ENCODE measurements at places on chromosomes 3 and 15. TPM values are rescaled to one million over a fixed set of nuclear protein-coding genes. Genes with fewer than 3 reads are reported as not detected.
A peak's percentile ranks its signal among the peaks of the same experiment; 100 is the strongest.

DNA sequence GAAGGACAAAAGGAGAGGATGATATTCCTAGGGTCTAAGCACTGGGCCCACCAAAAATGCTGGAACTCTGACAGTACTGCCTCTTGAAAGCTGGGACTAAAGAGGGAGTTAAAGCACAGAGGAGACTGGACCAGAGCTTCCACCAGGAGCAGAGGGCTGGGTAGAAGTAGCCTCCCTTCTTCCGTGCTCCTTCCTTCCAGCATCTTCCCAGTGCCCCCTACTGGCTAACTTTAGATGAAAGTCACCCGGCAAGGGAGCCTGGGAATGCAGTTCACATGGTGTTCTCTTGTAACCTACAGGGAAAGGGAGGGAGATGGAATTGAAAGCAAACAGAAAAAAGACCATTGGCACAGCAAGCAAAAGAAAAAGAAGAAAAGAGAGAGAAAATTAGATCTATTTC lies 106.1 kb upstream of the COL8A1 start:
- H3K4me1 ChIP-seq = no peaks in the 10 kb centered on the region
- no peak overlapping the region for H3K27ac ChIP-seq
- no peaks in the 10 kb centered on the region for H3K36me3 ChIP-seq
- H3K4me3 ChIP-seq = no peak overlapping the region
- peak; percentile 73 for DNase-seq

Gene CLEC3B
- total RNA-seq = not detected

GRCh38 chr3:17013571-17013970 lies 128.8 kb downstream of the PLCL2 start:
- DNase-seq = no peak
- H3K4me1 ChIP-seq = no peaks in the 10 kb centered on the region
- H3K4me3 ChIP-seq = no peak overlapping the region

Gene CHRM5
- total RNA-seq = not detected

- no peak overlapping the region for H3K4me3 ChIP-seq
- DNase-seq = no peak
- H3K27ac ChIP-seq = no peak overlapping the region
- no peaks in the 10 kb centered on the region for H3K4me1 ChIP-seq
- no peaks in the 10 kb centered on the region for H3K27me3 ChIP-seq
Observed at GRCh38 chr3:146110161-146110560, 50.8 kb downstream of the PLOD2 start.

DNA sequence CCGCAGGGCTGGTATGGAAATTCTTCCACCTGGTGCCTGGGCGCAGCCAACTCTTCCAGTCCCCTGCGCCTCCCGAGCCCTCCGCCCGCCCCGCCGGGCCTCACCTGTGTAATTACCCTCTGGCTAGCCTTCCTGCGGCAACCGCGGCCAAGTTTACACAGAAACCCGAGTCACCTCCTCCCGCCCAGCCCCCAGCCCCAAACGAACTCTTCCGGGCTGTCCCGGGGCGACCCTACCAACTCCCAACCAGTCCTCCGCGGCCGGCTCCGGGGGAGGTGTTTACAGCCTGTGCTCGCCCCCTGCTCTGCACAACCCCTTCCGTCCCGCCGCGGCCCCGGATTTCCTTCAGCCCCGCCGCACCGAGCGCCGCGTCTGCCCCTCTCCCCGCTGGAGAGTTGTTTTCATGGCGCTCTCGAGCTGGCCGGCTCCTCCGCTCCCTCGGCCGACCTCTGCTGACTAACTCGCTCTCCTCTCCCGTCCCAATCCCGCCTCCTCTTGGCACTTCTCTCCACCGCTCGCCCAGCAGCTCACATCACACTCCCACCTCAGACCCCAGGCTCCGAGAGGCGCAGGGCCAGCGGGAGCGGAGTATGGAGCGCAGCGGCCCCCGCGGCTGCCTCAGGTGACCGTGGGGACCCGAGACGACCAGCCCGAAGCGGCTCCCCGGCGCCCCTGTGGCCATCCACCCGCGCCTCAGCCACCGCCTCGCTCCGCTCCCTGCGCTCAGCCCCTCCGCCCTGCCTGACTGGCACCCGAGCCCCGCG lies 538 bp downstream of the ATOSA start:
- no peaks in the 10 kb centered on the region for H3K27me3 ChIP-seq
- peak overlapping the region; percentile 34 for H3K27ac ChIP-seq
- H3K36me3 ChIP-seq = no peaks in the 10 kb centered on the region
- peak; percentile 7 for DNase-seq
- H3K4me1 ChIP-seq = peaks cover 2% of the 10 kb centered on the region
- H3K4me3 ChIP-seq = peak overlapping the region; percentile 77

DNA sequence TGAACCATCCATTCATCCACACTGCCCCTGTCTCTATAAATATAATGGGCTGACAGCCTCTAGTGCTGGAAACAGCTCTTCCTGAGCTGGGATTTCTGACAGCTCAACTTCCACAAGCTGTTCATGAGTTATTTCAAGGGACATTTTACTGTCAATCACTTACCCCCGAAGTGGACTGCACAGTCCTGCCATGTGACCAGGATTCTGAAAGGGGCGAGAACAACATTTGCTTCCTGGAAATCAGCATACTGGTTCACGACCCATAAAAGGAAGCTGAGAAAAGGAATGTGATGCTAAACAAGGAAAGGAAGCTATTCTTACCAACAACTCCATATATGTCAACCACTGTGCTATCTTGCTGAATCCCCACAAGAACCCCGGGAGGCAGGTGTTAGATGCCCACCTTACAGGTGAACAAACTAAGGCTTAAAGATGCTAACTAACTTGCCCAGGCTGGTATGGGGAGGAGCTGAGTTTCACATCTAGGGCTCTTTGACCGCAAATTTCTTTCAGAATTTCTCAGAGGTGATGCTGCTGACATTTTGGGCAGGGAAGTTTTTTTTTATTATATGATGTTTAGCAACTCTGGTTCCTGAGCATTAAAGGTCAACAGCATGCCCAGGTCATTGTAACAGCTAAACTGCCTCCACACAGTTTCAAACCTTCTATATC lies 16.5 kb upstream of the REC114 start:
- H3K4me1 ChIP-seq = no peaks in the 10 kb centered on the region
- no peak overlapping the region for H3K4me3 ChIP-seq
- no peaks in the 10 kb centered on the region for H3K36me3 ChIP-seq
- no peak for DNase-seq
- no peak overlapping the region for H3K27ac ChIP-seq

- no peaks in the 10 kb centered on the region for H3K36me3 ChIP-seq
- no peak overlapping the region for H3K4me3 ChIP-seq
- H3K27me3 ChIP-seq = no peaks in the 10 kb centered on the region
- DNase-seq = no peak
- H3K27ac ChIP-seq = no peak overlapping the region
Observed at GRCh38 chr3:190269101-190269500, 53.1 kb downstream of the CLDN1 start.

Gene FANCI
- total RNA-seq = 115 TPM

- H3K36me3 ChIP-seq = no peaks in the 10 kb centered on the region
- H3K4me3 ChIP-seq = no peak overlapping the region
- H3K27ac ChIP-seq = no peak overlapping the region
- H3K4me1 ChIP-seq = no peaks in the 10 kb centered on the region
- no peaks in the 10 kb centered on the region for H3K27me3 ChIP-seq
- DNase-seq = no peak
Observed at GRCh38 chr3:58962040-58962651, 87.7 kb downstream of the CFAP20DC start.

GRCh38 chr3:71786551-71786950 lies 1.6 kb upstream of the PROK2 start:
- H3K4me1 ChIP-seq = peaks cover 5% of the 10 kb centered on the region
- no peak overlapping the region for H3K4me3 ChIP-seq
- H3K27me3 ChIP-seq = peaks cover 29% of the 10 kb centered on the region
- DNase-seq = no peak
- H3K27ac ChIP-seq = no peak overlapping the region
- H3K36me3 ChIP-seq = no peaks in the 10 kb centered on the region

Gene KY
- total RNA-seq = not detected

- no peak overlapping the region for H3K27ac ChIP-seq
- H3K36me3 ChIP-seq = no peaks in the 10 kb centered on the region
- no peaks in the 10 kb centered on the region for H3K4me1 ChIP-seq
Observed at GRCh38 chr3:148642616-148643015, 55.1 kb upstream of the AGTR1 start.

DNA sequence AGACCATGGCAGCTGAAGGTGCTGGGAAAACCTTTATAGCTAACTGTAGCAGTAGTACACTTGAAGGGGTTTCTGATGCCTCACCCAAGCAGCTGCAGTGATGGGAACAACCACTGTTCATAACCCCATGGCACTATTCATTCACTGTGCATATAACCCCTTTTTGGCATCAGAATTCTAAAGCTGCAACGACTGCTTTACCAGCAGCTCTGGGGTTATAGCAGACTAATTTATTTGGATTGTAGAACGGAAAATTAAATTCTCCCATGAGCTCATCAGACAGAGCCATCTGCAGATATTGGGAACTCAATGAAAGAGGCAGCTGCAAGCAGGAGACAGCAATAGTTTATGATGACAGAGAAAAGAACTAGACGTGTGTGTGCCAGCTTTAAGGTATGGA lies 28.6 kb downstream of the TFDP2 start:
- H3K27ac ChIP-seq = no peak overlapping the region
- no peaks in the 10 kb centered on the region for H3K36me3 ChIP-seq
- H3K27me3 ChIP-seq = no peaks in the 10 kb centered on the region
- no peaks in the 10 kb centered on the region for H3K4me1 ChIP-seq

- no peak overlapping the region for H3K27ac ChIP-seq
- no peaks in the 10 kb centered on the region for H3K27me3 ChIP-seq
- no peak for DNase-seq
- H3K4me3 ChIP-seq = no peak overlapping the region
Observed at GRCh38 chr3:36677331-36678007, 86.9 kb downstream of the DCLK3 start.

Gene FOXL2NB
- total RNA-seq = 7.9 TPM

DNA sequence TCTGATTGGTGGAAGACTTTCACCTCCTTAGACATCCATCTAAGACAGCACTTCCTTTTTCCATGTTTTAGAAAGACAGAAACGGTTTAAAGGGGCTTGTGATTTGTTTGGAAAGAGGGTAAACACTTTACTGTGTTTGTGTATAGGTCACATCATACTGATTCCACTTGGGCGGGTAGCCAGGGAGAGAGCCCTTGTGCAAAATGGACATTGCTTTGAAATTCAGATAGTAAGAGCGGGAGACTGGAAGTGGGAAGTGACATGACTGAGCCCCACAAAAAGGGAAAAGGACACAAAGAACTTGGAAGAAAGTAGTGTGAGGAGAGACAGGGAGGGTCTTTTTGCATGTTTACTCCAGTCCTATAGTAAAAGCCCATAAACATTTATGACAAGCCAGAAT lies 195.6 kb upstream of the CNTN4 start:
- no peak overlapping the region for H3K27ac ChIP-seq
- H3K27me3 ChIP-seq = no peaks in the 10 kb centered on the region
- no peak for DNase-seq
- H3K4me1 ChIP-seq = no peaks in the 10 kb centered on the region

DNA sequence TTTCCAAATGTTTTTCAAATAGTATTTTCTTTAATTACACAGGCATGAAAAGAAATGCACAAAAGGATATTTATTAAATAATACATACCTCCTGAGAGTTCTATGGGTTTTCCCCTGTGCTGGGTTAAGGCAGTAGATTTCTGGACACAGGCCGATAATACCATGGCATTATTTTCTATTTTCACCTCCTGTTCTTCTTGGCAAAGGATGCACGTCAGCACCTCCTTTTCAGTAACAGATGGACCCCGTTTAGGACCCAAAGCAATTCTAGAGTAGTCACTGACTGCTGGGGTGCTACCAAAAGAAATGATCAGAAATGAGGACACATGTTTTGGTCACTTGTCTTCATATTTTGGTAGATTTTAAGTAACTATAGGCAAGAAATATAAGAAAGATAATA lies 86.4 kb upstream of the TTBK2 start:
- no peak for DNase-seq
- H3K27me3 ChIP-seq = no peaks in the 10 kb centered on the region
- no peaks in the 10 kb centered on the region for H3K36me3 ChIP-seq
- H3K27ac ChIP-seq = no peak overlapping the region
- H3K4me3 ChIP-seq = no peak overlapping the region

- no peaks in the 10 kb centered on the region for H3K27me3 ChIP-seq
- no peak overlapping the region for H3K4me3 ChIP-seq
- no peak overlapping the region for H3K27ac ChIP-seq
- H3K4me1 ChIP-seq = no peaks in the 10 kb centered on the region
- DNase-seq = no peak
- no peaks in the 10 kb centered on the region for H3K36me3 ChIP-seq
Observed at GRCh38 chr3:99659951-99660350, 21.6 kb downstream of the COL8A1 start.

DNA sequence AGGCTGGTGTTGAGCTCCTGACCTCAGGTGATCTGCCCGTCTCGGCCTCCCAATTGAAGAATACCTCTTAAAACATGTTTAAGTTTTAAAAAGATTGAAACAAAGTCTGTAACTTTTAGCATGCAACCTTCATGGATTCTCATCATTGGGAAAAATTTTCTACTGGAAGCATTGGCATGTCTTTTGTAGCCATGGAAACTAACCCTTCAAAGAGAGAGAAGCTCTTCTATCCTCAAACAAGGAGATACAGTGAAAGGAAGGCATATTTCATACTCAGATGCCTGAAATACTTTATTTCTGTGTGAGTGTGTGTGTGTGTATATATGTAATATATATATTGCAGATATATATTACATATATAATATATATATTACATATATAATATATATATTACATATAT lies 154.9 kb downstream of the CHDH start:
- peak; percentile 3 for DNase-seq
- H3K4me3 ChIP-seq = no peak overlapping the region
- peaks cover 3% of the 10 kb centered on the region for H3K4me1 ChIP-seq
- H3K27me3 ChIP-seq = no peaks in the 10 kb centered on the region
- no peaks in the 10 kb centered on the region for H3K36me3 ChIP-seq

DNA sequence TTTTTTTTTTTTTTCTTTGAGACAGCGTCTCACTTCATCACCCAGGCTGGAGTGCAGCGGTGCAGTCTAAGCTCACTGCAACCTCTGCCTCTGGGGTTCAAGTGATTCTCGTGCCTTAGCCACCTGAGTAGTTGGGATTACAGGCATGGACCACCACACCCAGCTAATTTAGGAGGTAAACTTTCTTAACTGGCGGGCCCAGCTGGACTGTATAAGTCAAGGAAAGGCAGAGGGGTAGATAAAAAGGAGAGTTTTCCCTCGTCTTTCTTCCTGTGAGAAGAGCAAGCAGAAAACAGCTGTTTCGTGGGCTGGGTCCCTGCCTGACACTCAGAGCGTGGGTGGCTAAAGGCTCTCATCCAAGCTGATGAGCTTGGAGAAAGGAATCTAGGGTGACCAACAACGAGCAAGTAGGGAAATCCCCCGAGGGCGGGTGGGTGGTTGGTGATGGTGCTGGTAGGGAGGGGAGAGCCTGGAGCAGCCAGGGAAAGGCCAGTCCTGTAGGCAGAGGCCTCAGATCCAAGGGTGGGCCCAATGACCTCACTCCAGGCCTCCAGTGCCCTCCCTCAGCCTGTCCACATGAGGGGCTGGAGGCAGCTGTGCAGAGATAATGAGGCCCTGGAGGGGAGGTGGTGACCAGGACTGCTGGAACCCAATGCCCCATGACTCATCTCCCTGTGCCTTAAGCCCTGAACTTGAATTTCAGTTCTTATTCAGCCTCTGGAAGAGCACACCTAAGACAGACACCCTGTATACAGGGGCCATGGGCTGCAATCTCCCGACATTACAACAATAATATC lies 43.1 kb upstream of the LIMD1 start:
- no peak overlapping the region for H3K4me3 ChIP-seq
- H3K36me3 ChIP-seq = peaks cover 9% of the 10 kb centered on the region
- DNase-seq = peak; percentile 13
- no peaks in the 10 kb centered on the region for H3K27me3 ChIP-seq

Gene ADCY5
- 18.5 TPM for total RNA-seq

Gene HIGD2B
- not detected for total RNA-seq

Gene TMOD2
- 4.9 TPM for total RNA-seq

GRCh38 chr15:96412906-96413231 lies 82.4 kb downstream of the NR2F2 start:
- H3K36me3 ChIP-seq = peaks cover 2% of the 10 kb centered on the region
- H3K27me3 ChIP-seq = peaks cover 100% of the 10 kb centered on the region
- H3K4me3 ChIP-seq = no peak overlapping the region
